Left renal pelvis (tissue), 4 donors: ENCODE measurements at places on chromosomes 4 and X.
A peak's percentile ranks its signal among the peaks of the same experiment; 100 is the strongest.

DNA sequence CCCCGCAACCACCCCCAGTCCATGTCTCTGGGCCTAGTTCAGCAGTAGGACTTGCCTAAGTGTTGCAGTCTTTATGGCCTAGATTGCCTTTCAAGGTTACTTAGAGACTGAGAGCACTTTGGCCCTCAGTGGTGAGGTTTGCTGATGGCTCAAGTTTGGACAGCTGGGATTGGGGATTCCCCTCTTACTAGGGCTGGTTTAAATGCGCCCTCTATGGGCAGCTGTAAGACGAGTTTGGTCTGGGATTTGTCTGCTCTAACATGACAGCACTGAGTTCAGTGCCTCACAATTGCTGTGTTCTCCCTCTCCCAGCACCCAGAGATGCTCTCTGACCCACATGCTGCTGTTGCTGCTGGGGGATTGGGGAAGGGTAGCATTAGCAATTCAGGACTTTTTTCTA lies 23.1 kb downstream of the DACH2 start:
- no peak for DNase-seq

DNA sequence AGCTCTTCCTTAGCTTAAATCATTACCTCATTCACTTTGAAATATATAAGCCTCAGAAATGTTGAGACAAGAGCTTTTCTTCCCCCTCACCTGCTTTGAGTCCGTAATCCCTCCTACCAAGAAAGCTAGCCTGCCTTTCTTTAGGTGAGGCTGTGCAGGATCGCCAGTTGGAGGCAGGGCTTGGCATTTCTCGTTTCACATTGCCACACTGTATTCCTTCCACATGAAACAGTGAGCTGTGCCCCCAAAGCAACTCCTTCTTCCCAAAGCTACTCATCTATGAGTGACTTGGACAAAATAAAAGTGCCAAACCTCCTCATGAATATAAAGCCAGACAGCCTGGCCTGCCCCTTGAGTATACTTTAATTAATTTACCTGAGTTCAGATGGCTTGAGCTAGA lies 86.8 kb downstream of the LIMCH1 start:
- DNase-seq, result no peak

DNA sequence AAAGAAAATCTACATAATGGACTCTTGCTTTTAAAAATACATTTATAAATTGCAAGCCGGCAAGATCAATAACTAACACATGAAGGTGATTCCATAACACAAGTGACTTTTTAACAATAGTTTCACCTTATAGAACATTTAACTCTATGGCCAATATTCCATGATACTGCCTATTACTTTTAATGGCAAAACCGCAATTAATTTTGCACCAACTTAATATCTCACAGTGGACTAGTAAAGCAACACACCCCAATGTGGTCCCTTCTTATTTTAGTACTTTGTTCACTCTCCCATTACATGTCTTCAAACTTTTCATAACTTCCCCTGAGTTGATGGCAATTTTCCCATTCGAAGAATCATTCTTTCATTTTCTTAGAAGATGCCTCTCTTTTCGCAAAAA lies 351.6 kb upstream of the F9 start:
- DNase-seq, result no peak

DNA sequence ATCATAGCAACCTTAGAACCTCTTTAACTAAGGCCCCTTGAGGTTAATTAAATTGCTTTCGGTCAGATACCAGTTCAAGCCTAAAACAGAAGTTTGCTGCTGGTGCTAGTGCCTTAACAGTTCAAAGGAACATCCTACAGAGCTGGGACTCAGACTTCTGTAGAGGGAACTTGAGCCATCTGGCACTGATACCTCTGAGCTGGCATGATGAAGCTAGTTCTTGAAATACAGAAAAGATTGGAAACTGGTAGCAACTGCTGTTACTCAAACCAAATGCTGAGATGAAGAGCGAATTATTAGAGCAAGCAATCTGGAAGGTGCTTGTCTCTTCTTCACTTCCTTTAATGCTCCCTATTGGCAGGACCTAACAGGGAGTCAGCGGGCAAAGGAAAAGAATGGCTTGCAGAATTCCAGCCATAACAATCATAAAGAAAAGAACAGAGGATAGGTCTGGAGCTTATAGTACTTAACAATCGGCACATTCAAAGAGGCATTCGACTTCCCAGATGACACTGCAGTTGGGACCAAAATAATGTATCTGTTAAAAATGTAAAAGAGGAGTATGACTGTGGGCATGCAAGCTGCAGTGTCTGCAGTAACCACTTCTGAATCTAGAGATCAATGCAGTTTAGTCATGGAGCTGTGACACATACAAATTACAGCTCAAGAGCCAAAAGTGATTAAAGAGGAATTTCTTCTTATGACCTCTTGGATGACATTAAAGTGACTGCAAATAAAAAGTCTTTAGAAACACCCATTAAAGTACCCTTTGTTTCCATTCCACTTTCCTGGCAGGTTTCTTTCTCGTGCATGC lies 298.9 kb downstream of the PDGFC start:
- no peak for DNase-seq

- DNase-seq, result peak; percentile 26
Measured at GRCh38 chr4:172786039-172786792, 382.4 kb upstream of the GALNT7 start.

GRCh38 chr4:38082424-38083385 lies 122.5 kb downstream of the PTTG2 start:
- DNase-seq, result no peak

- no peak for DNase-seq
Measured at GRCh38 chr4:143679434-143679833, 21.0 kb downstream of the FREM3 start.

- DNase-seq, result no peak
Measured at GRCh38 chr4:107815158-107815557, 9.6 kb upstream of the SGMS2 start.
